ENCODE measurements at places on chromosomes 11 and 22.

GRCh38 chr22:24938741-24939341 lies 7.7 kb downstream of the LHFPL7 start:
- DNase-seq: peak; percentile 56

DNA sequence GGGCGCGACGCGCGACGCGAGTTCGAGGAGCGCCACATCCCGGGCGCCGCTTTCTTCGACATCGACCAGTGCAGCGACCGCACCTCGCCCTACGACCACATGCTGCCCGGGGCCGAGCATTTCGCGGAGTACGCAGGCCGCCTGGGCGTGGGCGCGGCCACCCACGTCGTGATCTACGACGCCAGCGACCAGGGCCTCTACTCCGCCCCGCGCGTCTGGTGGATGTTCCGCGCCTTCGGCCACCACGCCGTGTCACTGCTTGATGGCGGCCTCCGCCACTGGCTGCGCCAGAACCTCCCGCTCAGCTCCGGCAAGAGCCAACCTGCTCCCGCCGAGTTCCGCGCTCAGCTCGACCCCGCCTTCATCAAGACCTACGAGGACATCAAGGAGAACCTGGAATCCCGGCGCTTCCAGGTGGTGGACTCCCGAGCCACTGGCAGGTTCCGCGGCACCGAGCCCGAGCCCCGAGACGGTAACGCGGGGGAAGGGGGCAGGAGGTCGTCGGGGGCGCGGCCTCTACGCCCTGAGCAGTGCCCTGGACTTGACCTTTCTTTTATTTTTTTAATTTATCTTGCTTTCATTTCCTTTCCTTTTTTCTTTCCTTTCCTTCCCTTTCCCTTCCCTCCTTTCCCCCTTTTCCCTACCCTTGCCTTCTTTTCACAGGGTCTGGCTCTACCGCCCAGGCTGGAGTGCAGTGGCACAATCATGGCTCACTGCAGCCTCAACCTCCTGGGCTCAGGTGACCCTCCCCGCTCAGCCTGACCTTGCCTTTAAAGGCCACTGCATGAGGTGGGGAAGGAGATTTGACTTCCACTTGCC lies 5.0 kb downstream of the MPST start:
- DNase-seq: no peak

DNA sequence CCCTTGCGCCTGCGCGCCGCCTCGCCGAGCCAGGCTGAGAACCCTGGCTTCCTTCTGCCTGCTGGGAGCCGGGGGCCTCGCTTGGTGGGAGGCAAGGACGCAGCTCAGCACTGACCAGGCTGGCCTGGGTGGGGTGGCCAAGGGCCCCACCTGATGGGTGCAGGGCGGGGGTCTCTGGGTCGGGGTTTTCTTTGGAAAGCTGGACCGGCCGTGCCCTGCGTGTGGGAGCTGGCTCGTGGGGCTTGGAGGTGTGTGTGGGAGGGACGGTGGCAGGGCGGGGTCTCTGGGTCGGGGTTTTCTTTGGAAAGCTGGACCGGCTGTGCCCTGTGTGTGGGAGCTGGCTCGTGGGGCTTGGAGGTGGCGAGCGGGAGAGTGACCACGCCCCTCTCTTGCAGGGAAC lies 6.2 kb downstream of the GRAMD4 start:
- DNase-seq: no peak

GRCh38 chr11:61488651-61489291 lies 19.8 kb upstream of the LRRC10B start:
- DNase-seq: no peak

DNA sequence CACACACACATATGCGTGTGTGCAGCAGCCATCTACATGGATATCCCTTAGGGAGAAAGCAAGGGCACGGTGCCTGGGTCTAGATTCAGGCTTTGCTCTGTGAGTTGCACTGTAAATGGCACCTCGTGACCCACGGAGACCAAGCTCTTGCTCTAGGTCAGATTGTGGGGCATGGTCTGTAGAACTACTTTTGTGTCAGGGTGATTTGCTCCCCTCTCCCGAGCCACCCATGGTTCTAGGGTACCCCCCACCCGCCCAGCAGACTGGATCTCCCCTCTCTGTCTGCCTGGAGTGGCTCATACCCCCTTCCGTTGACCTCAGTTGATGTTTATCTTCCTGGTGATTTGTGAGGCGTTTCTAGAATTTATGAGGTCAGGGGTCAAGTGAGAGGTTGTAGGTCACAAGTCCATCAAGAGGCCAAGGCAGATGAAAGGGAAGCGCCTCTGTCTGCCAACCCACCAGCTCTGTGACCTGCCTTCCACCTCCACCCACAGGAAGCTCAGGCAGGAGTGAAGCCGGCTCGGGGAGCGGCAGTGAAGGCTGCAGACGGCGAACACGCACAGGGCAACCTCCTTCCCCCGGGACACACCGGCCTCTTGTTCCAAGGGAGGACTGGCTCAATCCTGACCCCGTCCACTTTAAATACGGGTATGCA lies 76.2 kb upstream of the TTLL12 start:
- DNase-seq: peak; percentile 78
